ENCODE measurements at places on chromosomes 13 and 19.

DNA sequence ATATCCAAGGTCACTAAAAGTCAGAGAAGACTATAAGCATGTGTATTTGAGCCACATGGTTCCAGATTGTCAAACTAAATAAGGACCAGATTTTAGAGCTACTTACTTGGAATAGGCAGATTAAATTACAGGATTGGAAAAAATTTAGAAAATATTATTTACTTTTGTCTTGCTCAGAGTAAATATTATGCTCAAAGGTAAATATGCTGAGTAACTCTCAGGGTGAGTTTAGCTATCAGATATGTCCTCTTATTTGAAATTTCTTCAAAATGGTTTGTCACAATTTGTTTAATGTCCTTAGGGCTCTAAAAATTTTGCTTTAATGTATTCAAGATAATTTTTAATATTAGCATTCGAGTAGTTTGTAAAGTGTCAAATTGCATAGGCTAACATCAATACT is 2455.2 kb downstream of the PCDH9 start:
- DNase-seq, result no peak

DNA sequence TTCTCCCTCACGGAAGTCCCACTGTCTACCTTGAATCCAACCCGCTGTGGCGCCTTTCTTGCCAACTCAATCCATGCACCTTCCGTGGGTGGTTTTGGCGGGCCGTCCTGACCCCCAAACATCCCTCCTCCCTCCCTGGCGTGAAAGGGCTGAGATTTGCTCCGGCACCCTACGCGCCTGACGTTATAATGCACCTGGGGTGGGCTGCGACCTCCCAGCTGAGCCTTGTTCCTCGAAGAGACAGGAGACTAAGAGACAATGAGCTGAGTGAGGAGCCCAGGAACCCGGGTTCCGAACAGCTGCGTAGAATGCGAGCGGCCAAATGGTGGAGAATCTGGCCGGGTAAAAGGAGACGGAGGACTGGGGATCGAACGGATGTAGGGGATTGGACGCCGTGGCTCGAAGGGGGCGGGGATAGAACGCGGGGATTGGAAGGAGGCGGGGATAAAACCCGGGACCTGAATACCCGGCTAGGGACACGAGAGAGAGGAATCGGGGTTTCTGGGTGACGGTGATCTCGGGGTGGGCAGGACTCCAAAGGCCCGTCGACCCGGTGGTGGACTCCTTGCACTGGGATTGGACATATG is at the start of gene CPT1C:
CPT1C (plus strand) TSS at position 461 of the 587 bp plus-strand sequence. CDS start 1,137 bp downstream, outside the sequence.
- DNase-seq, result peak; percentile 57

DNA sequence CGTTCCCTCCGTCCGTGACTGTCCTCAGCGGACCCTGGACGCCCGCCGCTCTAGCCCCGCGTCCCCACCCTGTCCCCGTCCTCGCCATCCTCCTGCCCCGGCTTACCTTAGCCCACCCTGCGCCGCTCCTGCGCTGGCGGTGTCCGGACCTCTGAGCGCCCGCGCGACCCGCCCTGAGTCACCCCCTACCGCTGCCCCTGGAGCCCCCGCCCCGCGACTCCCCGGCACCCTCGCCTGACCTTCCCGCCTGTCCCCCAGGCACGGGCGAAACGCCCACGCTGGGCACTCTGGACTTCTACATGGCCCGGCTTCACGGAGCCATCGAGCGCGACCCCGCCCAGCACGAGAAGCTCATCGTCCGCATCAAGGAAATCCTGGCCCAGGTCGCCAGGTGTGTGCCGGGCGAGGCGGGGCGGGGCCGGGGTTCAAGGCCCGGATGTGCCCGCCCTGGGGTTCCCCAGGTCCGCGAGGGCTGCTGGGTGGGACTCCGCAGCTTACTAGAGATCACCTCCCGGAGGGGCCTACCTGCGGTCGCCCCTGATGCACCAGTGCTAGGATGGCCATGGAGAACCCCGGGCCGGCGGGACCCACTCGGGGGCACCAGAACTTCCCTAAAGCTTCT is 5.1 kb downstream of the HMG20B start:
- DNase-seq, result no peak

GRCh38 chr19:52237771-52238400 is 31.5 kb upstream of the ZNF766 start:
- DNase-seq, result peak; percentile 20

- DNase-seq, result no peak
Observed at GRCh38 chr13:112750570-112750969, 60.7 kb downstream of the ATP11A start.

DNA sequence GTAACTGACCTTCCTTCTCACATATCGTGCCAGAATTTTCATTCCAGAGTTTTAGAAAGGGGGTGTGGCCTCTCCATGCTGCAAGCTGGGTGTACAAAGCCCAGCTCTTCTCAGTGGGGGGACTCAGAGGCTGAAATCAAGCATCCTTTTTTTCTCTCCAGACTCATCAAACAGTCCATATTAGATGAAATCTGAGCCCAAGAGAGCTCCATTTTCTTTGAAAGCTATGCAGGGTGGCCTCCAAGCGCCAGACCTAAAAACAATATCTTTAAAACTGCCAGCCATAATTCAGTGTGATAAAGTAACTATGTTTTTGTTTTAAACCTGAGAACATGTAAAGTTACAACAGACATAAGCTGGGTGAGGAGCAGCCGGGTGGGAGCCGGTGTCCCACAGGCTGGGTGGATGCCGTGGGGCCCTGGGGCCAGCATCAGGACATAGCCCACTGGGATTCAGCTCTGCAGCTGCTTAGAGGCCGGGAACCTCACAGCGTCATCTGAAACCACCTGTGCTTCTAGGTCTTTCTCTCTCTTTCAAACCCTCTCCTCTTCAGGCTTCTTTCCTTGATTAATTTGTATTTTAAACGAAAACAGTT is 249.2 kb downstream of the ZNF536 start:
- DNase-seq, result no peak

- no peak for DNase-seq
Observed at GRCh38 chr19:3466635-3467034, 13.7 kb downstream of the SMIM24 start.

DNA sequence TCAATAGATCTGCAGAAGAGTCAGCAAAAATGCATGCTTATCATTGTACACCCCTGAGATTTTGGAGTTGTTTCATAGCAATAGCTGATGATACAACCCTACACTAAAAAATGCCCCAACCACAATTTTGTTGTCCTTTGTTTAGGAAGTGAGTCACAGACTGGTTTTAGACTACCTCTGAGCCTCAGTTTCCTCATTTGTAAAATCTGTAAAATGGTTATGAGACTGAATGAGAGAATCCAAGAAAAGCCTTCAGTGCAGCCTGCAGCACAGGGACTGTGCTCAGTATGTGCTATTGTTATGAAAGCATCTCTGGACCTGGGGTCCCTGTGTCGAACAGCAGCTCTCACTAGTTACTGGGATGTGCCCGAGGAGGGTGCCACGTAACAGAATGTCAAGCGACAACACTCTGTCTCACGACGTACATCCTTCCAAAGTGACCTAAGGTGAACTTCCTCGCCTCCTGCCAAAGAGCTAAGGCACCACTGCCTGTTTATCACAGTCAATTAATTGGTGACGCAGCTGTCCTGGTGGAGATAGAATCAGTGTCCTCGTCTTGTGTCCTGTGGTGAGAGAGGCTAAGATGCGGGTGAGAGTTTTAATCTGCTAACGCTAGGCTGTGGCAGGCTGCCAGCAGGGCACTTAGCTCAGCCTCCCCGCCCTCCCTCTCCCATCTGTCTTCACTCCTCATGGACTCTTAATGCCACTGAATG is 18.1 kb downstream of the DHRS12 start:
- DNase-seq, result no peak

DNA sequence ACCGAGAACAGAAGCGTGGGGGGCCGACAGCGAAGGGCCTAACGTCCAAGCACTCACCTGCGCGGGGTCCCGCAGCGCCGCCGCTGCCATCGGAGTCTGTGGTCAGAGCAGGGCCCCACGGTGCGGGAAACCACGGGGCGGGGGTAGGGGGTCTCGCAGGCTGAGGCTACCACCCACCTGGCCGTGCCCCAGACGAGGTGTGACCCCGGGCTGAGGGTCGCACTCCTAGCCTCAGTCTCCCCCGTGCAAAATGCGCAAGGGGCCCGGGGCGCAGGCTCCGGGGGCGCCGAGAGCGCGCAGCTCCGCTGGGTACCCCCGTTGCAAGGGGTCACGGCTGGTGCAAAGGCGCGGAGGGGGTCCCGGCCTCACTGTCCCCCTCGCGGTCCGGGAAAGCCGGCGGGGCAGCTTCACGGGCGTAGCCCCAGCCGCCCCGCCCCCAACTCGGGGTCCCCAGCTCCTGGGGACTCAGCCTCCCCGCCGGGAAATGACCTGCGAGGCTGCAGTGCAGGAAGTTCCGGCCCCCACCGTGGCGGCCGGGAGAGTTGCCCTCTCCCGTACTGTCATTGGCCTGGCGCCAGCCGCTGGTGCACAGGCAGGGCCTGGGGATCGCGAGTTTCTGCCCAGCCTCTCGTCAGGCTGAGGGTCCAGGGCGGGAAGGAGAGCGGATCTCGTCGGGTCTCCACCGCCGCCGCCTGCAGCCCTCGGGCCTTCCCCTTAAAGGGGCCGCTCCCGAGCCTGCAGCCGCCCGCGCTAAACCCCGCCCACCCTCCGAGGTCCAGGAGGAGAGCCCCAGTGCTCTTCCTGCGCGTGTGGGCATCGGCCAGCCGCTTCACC is at the start of gene ZNF792:
ZNF792 (minus strand) TSS at position 657 of the 834 bp plus-strand sequence; CDS start at position 90, 567 bp downstream.
- DNase-seq, result peak; percentile 38

GRCh38 chr19:50478901-50479715 is 2.5 kb upstream of the GARIN5A start:
- no peak for DNase-seq

GRCh38 chr13:74438901-74439300 is 304.7 kb upstream of the KLF12 start:
- DNase-seq, result no peak

DNA sequence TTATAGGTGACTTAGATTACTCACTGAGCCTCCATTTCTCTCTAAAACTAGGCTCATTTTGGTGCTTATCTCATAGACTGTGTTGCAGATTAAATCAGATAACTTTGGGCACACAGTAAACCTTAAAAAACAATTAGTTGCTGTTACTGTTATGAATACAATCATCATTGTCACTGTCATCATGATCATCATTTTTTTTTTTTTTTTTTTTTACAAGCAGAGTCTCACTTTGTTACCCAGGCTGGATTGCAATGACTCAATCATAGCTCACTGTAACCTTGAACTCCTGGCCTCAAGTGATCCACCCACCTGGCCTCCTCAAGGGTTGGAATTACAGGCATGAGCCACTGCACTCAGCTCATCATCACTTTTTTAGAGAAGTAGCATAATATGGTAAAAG is 60.0 kb downstream of the VWA8 start:
- DNase-seq, result peak; percentile 15

GRCh38 chr13:46121597-46122163 is 16.8 kb upstream of the CPB2 start:
- DNase-seq, result no peak

DNA sequence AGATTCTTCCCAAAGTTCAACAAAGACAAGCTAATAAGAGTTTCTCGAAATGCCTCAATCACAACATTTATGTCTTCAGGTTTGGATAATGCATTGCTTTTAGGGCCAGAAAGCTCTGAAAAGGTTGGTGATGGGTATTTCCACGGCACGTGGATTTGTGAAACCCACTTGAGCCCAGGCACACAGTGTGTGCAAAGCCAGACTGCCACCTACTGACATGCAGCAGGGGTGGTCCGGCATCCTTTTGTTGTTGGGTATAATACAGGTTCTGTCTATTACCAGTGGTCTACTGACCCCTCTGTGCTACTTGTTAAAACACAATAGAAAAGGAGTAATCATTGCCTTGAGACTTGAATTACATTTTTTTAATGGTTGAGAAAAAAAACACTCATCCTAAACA is 225.6 kb downstream of the RAP2A start:
- no peak for DNase-seq

GRCh38 chr19:54426291-54426931 is 11.1 kb downstream of the TTYH1 start:
- DNase-seq, result no peak

GRCh38 chr19:23957660-23958281 is 43.1 kb downstream of the ZNF726 start:
- DNase-seq, result no peak

DNA sequence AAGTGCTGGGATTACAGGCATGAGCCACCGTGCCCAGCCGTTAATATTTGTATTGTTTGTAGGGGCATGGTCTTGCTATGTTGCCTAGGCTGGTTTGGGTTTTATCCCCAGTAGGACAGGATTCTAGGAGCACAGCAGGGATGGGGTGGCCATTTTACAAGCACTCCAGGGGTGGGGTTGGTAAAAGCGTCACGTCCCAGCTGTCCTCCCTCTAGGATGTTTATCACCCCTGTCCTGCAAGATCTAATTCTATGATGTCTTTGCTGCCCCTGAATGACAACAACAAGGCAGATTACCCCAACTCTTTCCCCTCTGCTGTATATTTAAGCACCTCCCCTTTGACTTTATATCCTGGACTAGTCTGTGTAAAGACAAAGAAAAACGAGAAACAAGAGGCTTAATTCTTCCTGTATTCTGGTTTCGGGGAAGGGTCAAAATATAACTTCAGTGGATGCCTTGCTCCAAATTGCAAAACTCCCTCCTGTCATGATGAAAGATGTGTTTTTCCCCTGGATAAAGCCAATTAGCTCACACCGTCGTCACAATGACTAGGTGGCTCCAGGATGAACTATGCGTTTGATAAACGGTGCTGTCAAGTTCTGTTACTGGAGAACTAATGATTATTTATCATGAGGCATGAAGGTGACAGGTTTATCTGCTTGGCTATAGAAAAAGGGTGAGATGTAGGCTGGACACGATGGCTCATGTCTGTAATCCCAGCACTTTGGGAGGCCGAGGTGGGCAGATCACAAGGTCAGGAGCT is 27.8 kb upstream of the OR1M1 start:
- DNase-seq, result no peak

- no peak for DNase-seq
Observed at GRCh38 chr13:54234607-54235006, 1206.0 kb downstream of the OLFM4 start.

DNA sequence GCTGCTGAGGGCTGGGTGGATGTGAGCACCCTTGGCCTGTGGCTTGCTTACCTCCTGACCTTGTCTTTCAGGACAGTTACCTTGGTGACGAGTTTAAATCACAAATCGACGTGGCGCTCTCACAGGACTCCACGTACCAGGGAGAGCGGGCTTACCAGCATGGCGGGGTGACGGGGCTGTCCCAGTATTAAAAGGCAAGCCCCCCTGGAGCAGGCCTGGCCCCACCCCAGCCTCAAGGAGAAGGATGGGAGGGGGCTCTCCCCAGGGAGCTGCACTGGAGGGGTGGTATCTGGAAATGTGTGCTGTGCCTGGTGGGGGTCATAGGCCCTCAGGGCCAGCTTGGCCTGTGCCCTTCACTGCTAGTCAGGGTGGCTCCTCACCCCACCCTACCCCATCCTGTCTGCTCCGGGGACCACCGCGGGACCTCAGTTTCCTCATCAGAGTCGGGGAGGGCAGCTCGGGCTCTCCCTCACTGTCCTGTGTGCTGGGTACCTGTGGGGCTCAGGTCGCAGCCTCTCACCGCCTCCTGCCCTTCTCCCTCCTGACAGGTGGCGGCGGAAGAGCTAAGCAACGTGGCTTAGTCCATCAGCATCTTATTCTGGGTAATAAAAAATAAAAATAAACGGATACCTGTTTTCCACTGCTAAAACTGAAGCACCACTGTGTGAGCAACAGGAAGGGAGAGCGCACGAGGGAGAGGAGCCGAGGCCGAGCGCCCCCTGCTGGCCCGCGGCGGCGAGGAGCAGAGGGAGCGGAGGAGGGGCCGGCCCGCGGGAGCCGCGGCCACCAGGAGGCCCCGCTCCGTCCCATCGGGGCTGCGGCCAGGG is 29.8 kb downstream of the CERS1 start:
- peak; percentile 20 for DNase-seq

GRCh38 chr19:16336571-16336970 is 11.9 kb downstream of the KLF2 start:
- no peak for DNase-seq

GRCh38 chr19:34393031-34393430 is 11.2 kb upstream of the PDCD2L start:
- DNase-seq, result no peak
